Hematopoietic multipotent progenitor cell treated with erythropoietin and hydrocortisone succinate and interleukin-3 and kit ligand, for 17 days (in vitro differentiated cells): ENCODE measurements at places on chromosomes 11 and 22.

DNA sequence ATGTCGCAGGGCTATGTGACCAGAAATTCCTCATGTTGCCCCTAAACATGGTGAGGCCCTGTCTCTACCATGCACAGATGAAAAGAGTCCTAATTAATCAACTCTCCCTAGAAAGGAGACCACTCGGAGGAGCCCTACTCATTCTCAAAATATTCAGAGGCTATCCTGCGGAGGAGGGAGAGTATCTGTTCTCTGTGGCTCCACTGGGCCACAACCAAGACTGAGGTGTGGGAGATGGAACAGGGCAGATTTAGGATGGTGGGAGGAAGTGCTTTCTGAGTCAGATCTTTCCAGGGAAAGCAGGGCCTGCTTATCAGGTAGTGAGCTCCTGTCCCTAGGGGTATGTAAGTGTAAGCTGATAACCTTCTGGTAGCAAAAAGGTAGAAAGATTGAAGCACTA, 37.0 kb upstream of the PRDM11 start:
- no peak for DNase-seq

GRCh38 chr11:93654226-93654625, 7.3 kb upstream of the CEP295 start:
- no peak for DNase-seq

- no peak for DNase-seq
Observed at GRCh38 chr11:37718431-37718999, 1120.5 kb upstream of the RAG2 start.

GRCh38 chr11:86888164-86889000, 66.8 kb downstream of the FZD4 start:
- no peak for DNase-seq

- DNase-seq, result no peak
Observed at GRCh38 chr11:40987776-40988435, 471.5 kb downstream of the LRRC4C start.

- DNase-seq, result no peak
Observed at GRCh38 chr11:35852056-35852455, 91.8 kb upstream of the LDLRAD3 start.

- no peak for DNase-seq
Observed at GRCh38 chr22:37235897-37236607, 8.0 kb downstream of the RAC2 start.

- no peak for DNase-seq
Observed at GRCh38 chr11:41301023-41301422, 158.4 kb downstream of the LRRC4C start.

- no peak for DNase-seq
Observed at GRCh38 chr11:110951037-110951949, 239.1 kb upstream of the ARHGAP20 start.

DNA sequence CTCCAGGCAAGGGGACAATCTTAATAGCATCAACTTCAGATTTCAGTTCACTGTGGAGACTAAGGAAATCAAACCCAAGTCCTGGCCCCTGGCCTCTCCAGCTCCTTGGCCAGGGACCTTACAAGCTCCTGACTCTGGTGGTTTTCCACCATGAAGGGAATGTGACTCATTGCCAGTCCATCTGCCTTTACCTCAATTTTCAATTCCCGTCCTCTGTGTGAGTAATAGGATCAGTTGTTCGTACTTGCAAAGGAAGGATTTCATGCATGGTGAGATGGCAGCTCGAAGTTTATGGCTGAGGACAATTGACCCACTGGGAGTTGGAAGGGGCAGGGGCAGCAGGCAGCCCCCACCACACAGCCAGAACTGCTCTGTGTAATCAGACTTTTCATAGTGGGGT, 42.5 kb downstream of the INSC start:
- DNase-seq, result no peak

DNA sequence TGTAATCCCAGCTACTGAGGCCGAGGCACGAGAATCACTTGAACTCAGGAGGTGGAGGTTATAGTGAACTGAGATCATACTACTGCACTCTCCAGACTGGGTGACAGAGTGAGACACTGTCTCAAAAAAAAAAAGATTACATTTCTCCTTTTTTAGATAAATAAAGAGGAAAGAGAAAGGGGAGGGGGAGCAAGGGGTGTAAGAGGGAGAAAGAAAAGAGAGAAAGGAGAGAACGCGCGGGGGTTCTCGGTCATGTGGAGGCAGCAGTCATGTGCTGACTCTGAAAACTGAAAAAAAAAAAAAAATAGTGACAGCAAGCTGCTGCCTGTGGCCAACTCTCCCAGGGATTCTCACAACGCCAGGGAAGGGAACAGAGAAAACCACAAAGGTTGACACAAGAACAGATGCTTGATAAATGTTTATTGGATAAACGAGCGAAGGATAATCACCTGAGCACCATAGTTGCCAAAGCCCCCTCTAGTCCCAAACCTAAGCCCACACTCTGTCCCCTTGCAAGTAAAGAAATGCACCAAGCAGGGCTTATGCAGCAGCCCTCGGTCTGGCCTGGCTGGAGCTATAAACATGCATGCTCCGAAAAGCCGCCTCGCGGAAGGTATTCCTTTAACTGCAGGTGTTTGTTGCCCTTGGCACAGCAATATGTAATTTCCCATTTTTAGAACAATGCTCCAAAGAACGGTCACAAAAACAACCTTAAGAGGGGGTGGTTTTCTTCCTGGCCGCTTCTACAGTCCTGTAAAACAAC, 14.5 kb downstream of the SCGB1A1 start:
- no peak for DNase-seq

DNA sequence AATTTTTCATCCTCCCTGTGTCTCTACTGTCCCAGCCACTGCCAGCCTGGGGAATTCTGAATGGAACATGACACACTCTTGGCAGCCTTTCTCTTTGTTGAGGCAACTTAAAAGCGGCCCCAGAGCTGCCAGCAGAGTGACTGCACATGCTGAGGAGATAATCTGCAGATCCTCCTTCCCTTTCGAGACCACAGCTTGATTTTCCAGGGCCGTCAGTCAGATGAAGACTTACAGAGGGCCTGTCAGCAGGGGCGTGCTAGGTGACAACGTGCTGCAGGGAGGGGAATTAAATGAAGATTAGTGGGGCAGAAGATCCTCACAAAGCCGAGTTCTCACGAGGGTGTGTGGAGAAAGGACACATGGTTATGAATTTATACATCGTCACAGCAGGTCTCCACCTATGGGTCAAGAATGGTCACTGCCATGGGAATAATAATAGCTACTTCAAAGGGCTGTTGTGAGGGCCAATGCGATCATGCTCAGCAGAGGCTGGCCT, 193.5 kb upstream of the PITPNB start:
- no peak for DNase-seq

GRCh38 chr11:28461338-28461737, 353.1 kb downstream of the METTL15 start:
- DNase-seq, result no peak

DNA sequence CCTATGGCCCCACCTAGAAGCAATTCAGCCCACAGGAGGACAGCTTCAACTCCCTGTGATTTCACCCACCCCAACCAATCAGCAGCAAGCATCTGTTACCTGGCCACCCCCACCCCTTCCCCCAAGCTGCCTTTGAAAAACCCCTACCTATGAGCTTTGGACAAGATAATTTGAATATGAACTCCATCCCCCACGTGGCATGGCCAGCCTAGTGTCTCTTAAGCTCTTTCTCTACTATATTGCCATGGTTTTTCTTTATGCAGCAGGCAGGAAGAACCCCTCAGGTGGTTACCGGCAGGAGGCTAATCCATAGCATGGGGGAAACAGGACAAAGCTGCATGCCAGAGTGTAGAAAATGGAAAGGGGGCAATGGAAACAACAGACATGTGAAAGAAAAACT, 29.0 kb downstream of the CTSC start:
- no peak for DNase-seq

DNA sequence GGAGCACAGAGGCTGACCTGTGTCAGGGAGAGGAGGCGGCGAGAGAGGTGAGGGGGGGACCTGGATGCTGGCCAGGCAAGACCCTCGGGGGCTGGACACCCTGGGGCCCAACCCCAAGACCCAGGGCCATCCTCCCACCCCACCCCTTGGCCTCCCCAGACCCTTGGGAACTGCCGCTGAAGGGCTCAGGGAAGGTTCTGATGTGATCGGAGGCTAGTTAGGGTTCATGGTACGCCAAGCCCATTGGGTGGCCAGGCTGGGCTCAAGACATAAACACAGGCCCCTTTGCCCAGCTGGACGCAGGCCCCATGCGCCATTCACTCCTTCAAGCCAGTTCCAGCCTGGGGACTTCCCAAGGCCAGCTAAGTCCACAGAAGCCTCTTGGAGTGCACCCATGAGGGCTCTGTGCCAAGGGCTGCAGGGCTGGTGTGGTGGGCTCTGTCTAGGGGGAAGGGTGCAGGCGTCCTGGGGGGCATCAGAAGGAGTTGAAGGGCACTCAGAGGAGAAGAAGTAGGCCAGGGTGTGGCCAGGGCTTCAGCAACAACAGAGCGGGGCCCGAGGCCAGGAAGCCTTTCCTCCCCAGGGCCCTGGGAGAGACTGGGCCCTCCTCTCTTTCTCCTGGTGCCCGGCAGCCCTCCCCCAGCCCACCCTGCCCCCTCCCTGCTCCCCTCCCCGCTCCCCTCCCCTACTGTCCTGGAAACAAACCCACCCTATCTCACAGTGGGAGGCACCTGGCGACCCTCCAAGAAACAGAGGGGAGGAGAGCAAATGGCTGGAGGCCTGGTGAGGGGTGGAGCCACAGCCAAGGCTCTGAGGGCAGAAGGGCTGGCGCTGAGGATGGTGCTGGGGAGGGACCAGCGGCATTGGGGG, 12.9 kb downstream of the TSPAN32 start:
- DNase-seq, result peak; percentile 28
